ENCODE measurements at places on chromosomes 16 and 17.

GRCh38 chr17:45366049-45366448 lies 49.2 kb upstream of the MAP3K14 start:
- no peak for DNase-seq

DNA sequence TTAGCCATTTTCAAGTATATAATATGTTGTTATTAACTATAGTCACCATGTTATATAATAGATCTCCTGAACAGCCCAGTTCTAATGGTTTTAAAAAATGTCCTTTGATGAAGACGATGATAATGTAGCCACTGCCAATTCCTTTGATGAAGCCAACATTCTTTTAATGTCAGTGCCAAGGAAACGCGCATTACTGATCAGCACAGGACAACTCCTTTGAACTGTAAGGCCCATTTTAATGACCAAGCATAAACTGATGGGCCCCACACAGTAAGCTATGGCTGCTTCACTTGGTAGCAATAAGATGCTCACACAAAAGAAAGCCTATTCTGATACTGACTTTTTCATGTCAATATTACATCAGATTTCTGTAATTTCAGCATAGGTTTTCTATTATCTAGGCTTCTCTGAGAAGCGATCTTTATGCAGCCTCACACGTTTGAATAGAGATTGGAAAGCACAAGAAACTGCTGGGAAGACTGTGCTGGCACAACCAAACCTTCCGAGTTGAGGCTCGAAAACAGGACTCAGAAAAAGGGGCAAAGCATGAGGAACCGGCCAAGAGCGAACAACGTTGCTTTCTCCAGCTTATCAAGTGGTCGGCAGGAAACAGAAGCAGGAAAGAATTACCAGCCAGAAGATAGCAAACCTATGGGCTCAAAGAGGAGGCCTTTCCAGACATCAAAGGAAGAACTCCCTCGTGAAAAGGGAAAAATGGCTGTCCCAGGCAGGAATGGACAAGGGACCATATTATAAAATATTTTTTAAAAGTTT lies 19.4 kb downstream of the ERN1 start:
- no peak for DNase-seq

DNA sequence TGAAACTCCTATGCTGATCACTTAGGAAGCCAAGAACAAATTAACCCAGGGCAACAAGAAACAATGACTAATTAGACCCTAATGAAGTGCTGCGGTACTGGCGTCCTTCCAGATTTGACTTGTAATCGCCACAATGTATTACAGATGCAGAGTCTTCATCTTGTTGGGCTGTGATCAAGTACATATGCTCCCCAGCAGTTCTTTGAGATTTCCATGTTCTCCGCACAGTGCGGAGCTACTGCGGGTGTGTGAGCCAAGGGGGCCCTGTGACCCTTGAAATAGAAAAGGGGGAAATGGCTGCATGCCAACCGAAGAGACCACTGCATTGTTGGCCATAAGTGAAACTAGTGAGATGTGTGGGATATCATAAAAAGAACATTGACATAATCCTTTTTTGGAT lies 469.9 kb downstream of the MAF start:
- no peak for DNase-seq

DNA sequence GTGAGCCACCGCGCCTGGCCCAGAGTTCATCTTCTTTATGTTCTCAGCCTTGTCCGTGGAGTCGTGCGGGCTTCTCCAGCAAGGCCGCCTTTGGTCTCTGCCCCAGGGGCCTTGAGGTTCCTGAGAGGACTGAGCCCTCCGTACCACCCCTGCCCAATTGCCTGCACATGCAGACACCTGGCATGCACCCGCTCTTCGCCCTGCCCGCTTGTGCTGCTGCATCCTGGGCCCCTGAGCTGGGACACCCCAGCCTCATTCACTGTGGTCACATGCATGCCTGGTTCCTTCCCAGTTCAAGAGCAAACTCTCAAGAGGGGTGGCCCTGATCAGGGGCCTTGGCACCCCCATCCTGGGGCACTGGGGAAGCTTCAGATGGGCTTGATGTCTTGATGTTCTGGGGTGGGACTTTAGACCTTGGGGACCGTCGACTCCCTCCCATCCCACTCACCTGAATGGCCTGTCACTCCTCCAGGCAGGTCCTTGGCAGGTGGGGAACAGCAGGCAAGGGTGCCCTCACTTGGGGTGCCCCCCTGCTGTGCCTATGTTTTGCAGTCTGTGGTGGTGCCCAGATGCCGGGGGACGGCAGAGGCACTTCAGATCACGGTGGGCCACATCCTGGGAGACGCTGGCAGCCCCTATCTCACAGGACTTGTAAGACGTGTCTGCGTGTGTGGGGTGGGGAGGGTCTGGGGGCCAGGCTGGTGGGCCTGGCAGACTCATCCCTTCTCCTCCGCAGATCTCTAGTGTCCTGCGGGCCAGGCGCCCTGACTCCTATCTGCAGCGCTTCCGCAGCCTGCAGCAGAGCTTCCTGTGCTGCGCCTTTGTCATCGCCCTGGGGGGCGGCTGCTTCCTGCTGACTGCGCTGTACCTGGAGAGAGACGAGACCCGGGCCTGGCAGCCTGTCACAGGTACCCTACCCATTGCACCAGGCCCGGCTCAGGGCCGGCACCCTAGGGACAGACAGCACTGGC lies 12.7 kb upstream of the SPNS2 start:
- DNase-seq = no peak

GRCh38 chr17:63435681-63436522 lies 10.2 kb downstream of the CYB561 start:
- DNase-seq = no peak

- no peak for DNase-seq
Measured at GRCh38 chr17:21353326-21354010, 22.7 kb upstream of the KCNJ12 start.

GRCh38 chr17:8122924-8123694 lies 797 bp downstream of the HES7 start:
- DNase-seq = peak; percentile 37

DNA sequence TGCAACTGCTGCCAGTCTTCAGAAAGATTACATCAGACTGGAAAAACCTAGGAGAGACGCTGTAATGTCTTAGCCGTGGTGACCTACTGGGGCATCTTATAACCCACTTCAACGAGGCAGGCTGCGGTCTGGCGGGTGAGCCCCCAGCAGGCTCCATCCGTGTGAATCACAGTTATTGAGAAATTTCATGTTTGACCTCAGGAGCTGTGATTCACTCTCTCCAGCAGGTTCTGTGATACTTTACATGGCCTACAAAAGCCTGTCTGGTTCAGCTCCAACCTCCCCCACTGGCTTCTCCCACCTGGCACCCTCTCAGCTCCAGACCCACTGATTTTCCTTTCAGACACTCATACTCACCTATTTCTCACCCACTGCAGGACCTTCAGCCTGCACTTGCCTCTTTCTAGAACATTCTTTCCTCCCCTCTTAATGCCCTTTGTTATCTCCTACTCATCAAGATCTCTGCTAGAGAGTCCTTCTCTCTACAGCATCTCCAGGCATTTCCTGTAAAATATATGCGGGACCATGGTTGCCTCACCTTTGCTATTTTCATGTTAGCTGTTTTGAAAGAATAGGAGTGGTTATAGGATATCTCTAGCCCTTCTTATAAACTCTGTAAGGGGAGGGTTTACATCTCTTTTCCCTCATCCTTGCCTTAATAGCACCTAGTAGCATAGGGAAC lies 227.9 kb downstream of the MAF start:
- DNase-seq = no peak

DNA sequence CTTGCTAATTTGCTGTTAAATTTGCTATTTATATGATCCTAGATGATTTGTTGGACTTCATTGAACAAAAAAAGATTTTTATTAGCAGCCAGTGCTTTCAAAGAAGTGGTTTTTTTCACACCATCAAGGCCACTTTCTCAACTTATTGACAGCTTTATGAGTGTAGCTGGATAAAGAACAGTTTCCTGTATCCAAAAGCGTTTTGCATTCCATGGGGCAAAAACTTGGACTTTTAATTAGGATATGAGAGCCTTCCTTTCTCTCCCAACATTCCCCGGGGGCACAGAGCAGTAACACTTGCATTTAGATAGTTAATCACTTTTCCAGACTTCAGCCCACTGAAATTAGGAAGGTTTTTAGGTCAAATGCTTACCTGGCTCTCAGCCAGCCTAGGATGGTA lies 177.1 kb upstream of the ELAC2 start:
- no peak for DNase-seq

- no peak for DNase-seq
Measured at GRCh38 chr16:78386557-78387324, 287.3 kb downstream of the WWOX start.

DNA sequence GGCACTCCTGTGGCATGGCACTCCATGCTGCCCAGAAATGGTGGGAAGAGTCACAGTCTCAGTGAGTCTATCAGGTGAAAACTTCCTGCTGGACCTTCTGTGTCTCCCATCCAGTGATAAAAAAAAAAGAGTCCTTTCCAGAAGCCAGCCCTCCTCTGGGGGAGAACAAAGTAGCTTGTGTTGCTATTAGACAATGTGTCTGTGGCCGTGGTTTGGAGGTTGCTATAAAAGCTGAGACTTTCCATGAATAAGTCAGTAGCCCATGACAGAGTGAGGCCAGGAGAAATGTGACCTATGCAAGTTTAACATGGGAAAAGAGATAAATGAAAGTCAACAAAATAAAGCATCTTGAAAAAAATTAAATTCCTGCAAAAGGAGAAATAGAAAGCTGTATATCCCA lies 250.7 kb upstream of the MON1B start:
- DNase-seq = no peak

- DNase-seq = no peak
Measured at GRCh38 chr16:88469615-88470395, 16.7 kb downstream of the ZFPM1 start.

- DNase-seq = no peak
Measured at GRCh38 chr16:53374800-53375199, 59.5 kb upstream of the RBL2 start.

- no peak for DNase-seq
Measured at GRCh38 chr17:80339731-80340456, 75.1 kb upstream of the ENDOV start.

- DNase-seq = no peak
Measured at GRCh38 chr16:19909750-19910322, 25.2 kb upstream of the GPRC5B start.

Data from SJSA1 (cell line).